ENCODE measurements at places on chromosomes 3 and 15.
A peak's percentile ranks its signal among the peaks of the same experiment; 100 is the strongest.

DNA sequence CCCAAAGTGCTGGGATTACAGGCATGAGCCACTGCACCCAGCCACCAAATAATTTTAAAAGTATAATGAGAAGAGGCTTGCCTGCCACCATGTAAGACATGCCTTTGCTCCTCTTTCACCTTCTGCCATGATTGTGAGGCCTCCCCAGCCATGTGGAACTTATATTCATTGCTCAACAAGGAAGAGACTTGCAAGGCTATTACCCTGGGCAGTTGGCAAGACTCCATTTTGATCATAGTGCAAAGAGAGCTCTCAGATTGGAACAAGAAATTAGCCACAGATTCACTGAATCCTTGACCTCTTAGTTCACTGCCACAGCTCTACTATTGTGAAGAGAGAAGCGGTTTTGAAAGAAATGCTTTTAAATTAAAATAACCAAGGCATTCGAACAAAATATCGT, 6.1 kb downstream of the SCAP start:
- DNase-seq: peak; percentile 42

DNA sequence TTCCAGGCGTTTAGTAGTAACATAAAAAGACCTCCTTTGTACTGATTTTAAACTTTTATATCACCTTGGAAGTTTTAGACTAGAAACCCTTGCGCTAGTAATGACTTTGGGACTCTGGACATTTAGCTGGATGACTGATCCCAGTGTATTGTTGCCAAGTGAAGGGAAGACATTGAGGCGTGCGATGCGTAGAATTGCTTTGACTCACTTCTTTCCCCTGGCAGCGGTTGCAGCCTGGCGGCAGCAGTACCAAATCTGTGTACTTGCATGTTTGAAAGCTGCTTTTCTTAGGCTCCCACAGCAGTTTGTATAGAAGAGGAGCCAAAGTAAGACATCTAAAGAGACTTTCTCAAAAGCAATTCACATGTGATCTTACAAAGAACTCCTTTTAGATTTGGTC, 151.6 kb downstream of the BBX start:
- DNase-seq: no peak

DNA sequence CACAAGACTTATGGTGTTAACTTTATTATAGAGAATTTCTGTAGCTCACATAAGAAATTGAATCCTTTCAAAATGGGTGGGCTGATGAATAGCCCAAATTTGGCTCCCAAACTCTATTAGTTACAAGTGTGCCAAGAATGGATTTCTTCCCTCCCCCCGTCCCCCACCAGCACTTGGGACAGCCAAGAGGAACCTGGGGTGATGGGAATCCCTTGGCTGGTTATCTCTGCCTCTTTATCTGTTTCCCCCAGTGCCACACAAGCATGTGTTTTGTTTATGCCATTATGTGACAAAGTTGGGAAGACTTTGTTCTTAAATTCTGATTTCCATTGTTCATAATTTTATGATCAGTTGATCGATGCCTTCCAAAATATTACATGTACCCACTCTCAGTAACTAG, 28.3 kb downstream of the CMSS1 start:
- DNase-seq: no peak

DNA sequence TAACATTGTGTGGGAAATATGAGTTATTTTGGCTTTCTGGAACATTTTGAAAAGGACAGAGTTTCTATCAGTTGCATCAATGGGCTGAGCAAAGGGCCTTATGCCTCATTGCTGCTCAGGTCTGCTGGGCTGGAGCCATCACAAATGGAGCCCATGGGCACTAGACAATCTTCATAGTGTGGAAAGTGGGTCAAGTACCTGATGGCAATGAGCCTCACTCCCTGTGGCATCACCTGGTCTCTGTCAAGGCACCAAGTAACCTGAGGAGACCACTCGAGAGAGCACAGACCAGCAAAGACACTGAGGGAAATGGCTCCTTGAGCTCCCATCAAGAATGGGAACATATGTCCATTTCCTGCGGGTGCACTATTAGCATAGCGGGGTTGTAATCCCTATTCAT, 96.7 kb upstream of the PPP2R3A start:
- DNase-seq: no peak

- DNase-seq: no peak
Observed at GRCh38 chr3:48928679-48929078, 10.0 kb downstream of the ARIH2 start.

GRCh38 chr3:14425581-14426304, 23.3 kb downstream of the SLC6A6 start:
- DNase-seq: no peak

GRCh38 chr3:27281671-27282150, 87.5 kb downstream of the NEK10 start:
- DNase-seq: no peak

GRCh38 chr3:151216641-151217607, 13.9 kb upstream of the GPR171 start:
- no peak for DNase-seq

GRCh38 chr15:101029971-101030661, 111.0 kb downstream of the LRRK1 start:
- DNase-seq: no peak

DNA sequence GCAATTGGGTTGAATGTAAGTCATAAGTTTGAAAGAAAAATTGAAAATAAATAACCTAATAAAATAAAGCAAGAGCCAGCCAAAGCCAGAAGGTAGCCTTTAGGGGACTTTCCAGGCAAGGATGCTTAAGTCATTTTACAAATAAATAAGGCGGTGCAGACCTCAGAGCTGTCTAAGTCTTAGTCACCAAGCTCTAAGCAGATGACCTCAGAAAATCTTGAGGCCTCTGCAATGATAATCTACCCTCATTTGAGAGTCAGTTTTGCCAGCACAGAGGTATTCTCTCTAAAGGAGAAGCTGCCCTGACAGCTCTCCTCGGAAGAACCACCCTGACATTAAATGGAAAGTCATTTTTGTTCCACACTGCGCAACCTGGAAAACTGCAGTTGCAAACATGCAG, 113.9 kb downstream of the OXNAD1 start:
- peak; percentile 38 for DNase-seq

DNA sequence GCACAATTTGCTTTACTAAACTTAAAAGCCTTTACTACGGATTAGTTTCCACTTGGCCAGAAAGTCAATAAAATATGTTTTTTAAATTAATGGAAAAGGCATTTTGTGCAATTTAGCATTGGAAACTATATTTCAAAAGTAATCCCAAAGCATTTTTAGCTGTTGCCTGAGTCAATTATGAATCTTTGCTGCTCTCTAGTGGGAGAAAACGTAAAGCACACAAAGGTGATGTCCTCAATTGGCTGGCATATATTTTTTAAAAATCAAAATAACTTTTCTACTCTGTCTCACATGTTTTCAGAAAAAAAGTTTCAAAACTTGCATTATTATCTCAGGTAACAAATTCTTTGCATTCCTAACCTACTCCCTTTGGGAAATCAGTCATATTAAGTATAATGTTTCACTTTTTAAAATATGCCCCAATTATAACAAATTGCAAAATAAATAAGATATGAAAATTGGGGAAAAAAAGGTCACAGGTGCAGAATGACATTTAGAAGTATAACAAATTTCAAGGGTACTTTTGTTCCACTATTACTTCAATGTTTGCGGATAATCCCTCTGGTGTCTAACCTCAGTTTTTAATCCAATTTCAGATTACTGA, 47.2 kb upstream of the TEX55 start:
- peak; percentile 80 for DNase-seq

GRCh38 chr3:152243301-152243711, 25.4 kb upstream of the MBNL1 start:
- DNase-seq: no peak
